Activated T-cell treated with anti-CD3 and anti-CD28 coated beads, Interleukin-2, amount 50 U/mL, for 1 hour (primary cell): ENCODE measurements at places on chromosomes 12 and 14.
A peak's percentile ranks its signal among the peaks of the same experiment; 100 is the strongest.

DNA sequence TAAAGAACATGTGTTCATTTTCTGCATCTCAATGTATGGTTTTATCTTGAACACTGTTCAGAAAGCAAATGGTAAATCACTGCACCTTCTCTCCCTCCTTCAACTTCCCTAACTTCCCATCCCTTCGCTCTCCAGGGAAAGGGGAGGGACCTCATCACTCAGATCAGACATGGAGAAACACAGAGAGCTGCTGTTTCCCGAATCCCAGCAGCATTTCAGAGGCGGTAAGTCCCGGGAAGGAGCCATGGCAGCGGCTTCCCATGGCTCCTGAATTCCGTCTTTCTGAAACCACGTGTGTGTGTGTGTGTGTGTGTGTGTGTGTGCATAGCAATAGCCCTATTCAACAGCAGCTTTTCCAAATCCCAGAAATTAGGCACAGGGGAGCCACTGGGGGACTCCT lies 125.4 kb upstream of the TMCC3 start:
- DNase-seq: no peak

DNA sequence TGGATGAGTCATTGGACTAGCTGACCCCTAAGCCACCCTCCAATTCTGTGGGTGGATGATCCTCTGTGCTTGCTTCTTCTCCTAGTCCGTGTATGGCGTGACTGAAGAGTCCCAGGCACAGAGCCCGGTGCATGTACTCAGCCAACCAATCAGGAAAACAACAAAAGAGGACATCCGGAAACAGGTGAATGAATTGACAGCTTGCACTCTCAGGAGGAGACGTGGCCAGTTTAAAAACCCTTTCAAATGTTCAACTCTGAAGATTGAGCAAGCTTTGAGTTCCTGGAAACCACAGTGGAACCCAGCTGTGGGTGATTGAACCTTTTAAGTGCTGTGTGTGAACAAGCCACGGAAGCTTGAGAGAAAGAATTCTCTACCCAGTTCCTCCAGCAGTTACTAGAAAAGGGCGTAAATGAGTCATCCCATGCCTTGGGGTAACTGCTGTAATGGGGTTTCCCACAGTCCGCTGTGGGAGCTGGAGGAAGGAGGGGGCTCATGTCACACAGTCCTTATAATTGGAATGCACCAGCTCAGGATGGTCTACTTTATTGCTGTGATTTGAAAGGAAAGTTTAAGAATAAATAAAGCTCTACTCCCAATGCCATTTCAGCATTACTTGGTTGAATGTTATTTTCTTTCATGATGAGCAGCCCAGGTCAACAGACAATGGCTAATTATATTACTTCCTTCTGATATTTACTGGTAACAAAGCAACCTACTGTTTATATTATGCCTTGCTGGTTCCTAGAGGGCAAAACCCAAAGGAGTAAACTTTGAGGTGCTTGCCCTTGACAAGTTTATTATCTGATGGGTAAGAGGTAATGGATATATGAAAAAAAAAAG lies 417.0 kb downstream of the DPF3 start:
- peak; percentile 30 for DNase-seq

DNA sequence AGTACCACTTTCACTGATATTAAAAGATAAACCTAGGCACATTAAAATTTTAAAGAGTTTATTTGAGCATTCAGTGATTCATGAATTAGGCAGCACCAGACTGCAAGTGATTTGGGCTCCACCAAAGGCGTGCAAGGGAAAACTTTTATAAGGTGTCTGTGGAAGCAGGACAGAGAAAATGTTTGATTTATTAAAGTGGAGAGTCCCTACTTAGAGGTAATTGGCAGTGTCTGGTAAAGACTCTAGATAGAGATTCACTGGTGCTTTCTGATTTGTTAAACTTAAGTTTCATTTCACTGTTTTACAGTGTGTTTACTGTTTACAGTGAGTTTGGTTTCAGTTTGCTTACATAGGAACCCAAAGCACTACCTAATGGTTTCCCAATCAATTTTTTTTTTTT lies 72.8 kb downstream of the ANKS1B start:
- DNase-seq: no peak

DNA sequence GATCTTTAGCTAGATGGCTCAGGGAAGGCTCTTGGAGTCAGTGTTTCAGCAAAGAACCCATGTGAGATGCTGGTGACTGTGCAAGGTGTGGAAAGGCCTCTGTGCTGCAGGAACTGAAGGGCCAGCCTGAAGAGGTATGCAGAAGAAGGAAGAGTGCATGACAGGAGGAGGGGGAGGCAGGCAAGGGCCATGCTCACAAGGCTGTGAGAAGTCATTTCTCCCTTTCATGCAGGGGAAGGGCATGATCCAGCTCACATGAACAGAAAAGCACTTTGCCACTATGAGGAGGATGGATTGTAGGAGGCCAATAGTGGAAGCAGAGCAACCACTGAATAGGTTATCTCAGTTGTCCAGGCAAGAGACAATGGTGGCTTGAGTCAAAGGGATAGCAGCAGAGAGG lies 83.7 kb downstream of the SSPN start:
- no peak for DNase-seq

DNA sequence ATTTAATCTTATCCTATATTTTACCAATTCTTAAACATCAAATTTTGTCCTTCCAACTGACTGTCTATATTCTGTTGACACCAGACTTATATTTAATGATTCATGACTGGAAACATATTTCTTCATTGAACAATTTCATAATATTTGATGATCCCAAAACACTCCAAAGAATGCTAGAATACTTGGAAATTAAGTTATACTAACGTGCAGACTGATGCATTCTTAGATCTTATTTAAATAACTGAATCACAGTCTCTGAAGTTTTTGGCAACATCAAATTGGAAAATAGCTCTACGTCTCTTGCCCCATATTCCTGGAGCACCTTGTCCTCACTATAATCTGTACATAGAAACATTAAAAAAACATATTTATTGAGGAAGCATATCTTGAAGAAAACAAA lies 127.4 kb downstream of the HMGA2 start:
- DNase-seq: no peak

GRCh38 chr12:47739979-47740378 lies 14.7 kb upstream of the ENDOU start:
- DNase-seq: no peak

DNA sequence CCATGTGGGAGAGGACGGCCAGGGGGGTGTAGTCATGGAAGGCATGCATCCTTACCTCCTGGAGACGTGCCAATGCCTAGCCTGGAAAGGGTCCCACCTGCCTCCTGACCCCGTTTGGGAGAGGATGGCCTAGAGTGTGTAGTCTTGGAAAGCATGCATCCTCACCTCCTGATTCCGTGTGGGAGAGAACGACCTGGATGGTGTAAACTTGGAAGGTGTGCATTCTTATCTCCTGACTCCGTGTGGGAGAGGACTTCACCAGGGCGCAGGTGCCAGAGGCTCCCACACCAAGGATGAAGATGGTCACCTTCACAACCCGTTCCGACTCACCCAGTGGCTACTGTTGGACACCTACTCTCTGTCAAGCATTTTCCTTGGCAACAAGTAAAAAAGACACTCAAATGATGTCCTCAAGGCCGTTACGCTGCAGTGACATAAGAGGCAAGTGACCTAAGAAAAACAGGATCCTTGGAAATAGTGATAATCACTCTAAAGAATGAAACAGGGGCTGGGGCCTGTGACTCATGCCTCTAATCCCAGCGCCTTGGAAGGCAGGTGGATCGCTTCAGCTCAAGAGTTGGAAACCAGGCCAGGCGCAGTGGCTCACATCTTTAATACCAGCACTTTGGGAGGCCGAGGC lies 37.5 kb upstream of the FZD10 start:
- DNase-seq: no peak

- DNase-seq: no peak
Observed at GRCh38 chr14:94653321-94653720, 41.1 kb downstream of the SERPINA3 start.

DNA sequence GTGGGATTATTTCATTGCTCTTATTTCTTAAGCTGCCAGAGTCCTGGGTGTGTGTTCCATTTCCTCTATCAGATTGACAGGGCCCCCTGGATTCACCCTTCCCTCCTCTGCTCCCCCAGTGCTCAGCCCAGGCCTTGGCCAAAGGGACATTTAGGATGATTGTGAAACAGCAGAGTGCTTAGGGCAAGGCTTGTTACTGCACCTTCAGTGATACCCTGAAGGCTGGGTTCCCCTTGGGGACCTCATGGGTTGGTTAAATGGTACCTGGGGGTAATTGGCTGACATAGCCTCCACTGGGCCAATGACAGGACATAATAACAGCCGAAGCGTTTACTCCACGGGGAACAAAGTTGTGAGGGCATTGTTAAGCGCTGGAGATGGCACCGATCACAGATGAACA lies 1.3 kb upstream of the KRT72 start:
- no peak for DNase-seq

GRCh38 chr14:54671537-54671936 lies 104.6 kb downstream of the SAMD4A start:
- DNase-seq: no peak

DNA sequence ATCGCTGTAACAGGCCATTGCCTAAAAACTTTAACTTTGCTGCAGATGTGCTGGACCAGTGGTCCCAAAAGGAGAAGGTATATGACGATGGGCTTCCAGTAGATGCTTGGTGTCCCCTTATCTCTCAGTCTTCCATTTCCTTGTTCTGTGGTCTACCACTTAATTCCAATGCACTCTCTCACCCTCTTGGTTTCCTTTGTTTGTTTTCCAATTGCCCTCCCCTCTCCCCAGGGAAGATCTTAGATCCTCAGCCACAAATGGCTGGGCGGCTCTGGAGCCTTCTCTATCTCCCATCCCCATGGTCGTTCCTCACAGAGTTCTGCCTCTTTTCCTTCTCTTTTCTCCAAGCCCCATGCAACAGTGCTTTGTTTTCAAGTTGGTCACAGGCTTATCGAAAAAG lies 584 bp downstream of the ACSM4 start:
- DNase-seq: no peak

DNA sequence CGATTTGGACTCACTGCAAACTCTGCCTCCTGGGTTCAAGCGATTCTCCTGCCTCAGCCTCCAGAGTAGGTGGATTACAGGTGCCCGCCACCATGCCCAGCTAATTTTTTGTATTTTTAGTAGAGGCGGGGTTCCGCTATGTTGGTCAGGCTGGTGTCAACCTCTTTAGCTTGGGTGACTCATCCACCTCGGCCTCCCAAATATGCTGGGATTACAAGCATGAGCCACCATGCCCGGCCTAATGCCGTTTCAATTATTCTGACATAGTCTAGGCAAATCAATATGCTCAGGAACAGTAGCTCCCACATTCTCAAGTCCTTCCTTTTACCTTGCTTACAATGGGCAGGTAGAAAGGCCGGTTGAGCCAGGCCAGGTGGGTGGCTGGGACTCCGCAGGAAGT lies 82.0 kb upstream of the EEA1 start:
- DNase-seq: no peak

DNA sequence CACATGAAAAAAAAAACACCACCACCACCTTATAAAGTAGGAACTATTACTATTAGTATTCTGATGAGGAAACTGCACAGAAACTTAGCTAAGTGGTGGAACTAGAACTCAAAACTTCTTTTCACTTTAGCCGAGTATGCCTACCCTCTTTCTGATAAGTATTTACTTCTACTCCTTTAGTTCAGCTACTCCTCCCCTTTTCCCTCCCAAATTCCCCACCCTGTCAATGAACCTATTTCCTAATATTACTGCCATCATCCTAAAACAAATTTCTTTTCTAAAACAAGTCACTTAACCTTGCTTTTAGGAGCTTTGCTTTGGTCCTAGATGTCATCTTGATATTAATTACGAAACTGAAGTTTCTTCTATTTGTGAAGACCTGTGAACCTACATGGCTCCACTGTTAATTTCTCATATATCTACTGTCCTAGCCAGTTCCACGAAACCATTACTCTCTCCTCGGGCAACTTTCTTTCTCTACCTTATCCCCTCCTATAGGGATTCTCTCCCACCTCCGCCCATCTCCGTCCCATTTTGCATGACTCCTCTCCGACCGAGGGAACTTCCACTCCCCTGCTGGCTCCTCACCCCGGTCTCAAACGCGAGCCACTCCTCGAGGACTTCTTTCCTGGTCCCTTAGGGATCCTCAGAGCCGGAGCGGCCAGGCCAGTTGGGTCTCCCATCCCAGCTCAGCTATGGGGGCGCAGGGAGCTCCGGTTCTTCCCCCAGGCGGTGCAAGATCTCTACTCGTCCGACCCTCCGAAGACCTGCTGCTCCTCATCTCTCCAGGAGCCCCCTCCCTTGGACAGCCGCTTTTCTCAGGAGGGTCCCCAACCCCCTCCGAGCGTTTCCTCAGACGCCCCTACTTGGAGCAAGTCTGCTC lies 1.1 kb downstream of the NUMB start:
- peak; percentile 36 for DNase-seq

DNA sequence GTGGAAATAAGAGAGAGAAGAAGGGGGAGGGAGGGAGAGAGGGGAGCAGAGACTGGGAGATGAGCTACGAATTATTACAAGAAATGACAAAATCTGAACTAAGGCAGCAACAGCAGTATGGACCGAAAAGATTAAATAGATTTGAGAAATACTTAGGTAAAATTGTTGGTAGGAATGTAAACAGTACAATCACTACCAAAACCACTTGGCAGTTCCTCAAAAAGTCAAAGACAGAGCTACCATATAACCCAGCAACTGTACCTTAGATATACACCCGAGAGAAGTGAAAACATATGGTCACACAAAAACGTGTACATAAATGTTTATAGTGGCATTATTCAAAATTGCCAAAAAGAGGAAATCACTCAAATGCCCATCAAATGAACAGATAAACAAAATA lies 14.1 kb downstream of the KRAS start:
- DNase-seq: no peak

DNA sequence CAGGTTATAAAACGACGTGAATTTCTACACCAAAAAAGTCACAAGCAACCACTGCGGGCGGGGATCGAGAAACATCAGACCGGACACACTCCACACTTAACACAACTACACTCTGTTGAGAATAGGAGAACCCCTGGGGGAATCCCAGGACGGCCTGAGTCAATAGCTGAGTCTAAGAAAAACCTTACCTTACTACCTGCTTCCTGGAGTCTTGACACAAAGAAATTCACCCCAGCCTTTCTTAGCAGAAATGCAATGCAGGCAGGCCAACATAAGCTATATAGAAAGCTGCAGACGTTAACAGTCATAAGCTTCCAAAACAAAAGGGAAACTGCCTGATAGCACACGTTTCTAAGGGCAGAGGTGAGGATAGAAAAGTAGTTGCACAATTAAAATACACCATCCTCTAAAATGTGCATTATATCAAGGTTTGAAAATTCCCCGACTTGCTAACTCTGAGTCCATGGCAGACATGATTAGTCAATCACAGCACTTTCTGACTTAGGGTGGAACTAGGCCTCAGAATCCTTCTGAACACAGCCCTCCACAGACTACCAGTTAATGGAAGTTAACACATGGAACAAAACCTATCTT lies 68.0 kb downstream of the CCDC88C start:
- peak; percentile 62 for DNase-seq
